ENCODE measurements at places on chromosomes 5 and 9.

- no peak for DNase-seq
Observed at GRCh38 chr5:173973616-173973969, 15.4 kb upstream of the C5orf47 start.

- DNase-seq: no peak
Observed at GRCh38 chr9:35774907-35775635, 16.3 kb upstream of the NPR2 start.

DNA sequence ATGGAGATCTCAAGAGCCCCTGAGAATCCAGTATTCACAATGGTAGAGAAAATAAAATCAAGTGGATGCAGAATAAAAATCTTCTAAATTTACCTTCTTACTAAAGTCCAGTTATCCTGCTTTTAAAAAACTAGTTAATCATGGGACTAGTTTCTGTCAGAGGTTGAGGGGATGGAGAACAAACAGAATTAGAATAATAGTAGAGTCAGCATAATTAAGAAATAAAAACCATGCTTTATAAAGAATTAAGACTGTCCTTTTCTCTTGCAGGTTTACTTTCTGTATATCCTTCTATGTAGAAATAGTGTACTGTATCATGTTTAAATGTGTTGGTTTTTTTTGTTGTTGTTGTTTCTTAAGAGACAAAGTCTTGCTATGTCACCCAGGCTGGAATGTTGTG lies 23.0 kb downstream of the ACOT12 start:
- no peak for DNase-seq

DNA sequence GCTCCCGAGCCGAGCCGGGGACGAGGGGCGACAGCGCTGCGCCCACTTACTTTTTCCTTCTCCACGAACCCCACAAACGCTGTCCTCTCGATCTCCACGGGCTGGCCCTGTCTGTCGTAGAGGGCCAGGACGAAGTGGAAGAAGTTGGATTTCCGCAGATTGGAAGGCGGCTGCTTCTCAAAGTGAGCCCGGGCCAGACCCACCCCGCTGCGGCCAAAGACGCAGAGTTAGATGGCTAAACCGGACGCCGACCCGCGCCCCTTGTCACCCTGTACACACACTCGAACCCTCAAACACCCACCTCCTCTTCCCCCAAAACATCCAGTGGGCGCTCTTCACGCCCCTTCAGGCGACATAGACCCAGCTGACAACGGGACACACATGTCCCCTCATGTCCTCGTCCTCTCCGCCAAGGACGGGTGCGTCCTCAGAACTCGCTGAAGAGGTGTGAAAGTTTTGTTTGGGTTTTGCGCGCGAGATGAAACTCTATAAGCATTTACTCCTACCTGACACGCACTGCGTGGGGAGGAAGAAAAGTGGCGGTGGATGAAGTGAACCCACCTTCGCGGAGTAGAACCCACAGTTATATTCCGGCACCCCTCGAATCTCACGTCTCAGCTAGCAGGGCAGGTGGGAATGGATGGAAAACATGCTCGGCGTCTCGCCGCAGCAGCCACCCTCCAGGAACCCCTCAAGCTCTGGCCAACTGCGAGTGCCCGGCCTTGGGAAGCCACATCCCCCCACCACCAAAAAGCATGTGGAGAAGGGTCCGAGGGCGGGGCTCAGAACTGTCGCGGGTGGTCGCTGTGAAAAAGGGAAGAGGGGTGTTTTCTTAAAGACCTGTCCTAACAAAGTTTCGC lies 2.6 kb downstream of the EBF1 start:
- peak; percentile 29 for DNase-seq

- DNase-seq: peak; percentile 98
Observed at GRCh38 chr5:65190328-65191053, 291.2 kb downstream of the ADAMTS6 start.

GRCh38 chr9:101629636-101630035 lies 34.9 kb upstream of the PPP3R2 start:
- DNase-seq: no peak

GRCh38 chr5:139725073-139725830 lies 70.4 kb upstream of the PSD2 start:
- peak; percentile 60 for DNase-seq

DNA sequence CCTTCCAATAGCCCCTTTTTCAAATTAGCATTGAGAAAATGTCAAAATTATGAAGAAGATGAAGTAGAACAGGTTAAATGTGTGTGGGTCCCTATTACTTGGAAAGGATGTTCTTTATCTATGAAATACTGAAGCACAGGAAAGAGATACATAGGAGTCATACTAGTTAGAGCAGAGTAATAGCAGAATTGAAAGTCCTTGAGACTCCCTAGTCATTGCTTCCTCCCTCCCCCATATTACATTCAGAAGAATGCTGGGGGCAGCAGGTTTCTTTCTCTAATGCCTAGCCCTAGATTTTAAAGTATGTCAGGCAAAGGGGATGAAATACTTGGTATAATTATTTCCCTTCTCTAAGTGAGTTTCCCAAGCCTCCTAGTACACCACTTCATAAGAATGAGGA lies 4.4 kb downstream of the ZCCHC9 start:
- DNase-seq: no peak

All from fibroblast of the aortic adventitia (primary cell).